Hippocampal formation (tissue), 2 donors: ENCODE measurements at places on chromosomes 3 and 15.
A peak's percentile ranks its signal among the peaks of the same experiment; 100 is the strongest.

- DNase-seq = no peak
Measured at GRCh38 chr3:36560685-36561084, 180.4 kb downstream of the STAC start.

DNA sequence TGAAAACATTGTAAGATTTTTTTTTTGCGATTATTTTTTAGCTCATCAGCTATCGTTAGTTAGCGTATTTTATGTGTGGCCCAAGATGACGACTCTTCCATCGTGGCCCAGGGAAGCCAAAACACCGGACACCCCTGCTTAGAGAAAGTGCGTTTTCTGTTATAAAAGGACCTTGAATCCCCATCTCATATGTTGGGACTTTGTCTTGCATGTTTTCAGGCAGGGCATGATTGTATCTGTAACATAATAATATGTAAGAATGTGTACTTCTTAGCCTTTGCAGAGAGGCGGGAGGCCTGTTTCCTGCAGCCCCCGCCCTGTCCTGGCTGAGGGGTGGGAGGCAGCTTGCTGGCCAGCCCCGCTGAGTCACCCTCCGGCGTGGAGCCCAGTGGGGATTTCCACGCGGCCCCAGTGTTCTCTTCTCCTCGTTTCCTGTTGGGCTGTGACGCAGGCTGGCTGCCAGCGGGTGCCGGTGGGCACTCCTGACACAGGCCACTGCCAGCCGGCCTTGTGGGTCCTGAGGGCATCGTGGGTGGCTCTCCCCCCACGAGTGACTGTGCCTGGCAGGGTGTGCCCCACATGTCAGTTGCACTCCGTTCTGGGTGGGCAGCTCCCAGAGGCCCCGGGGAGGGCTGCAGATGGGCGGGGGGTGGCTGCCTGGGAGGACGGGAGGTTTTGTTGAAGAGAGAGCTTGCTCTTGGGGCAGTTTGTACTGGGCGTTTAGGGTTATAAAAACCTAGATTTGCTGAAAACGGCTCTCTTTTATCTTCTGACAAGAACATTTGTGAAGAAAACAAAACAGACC lies 55.6 kb downstream of the SMAD3 start:
- peak; percentile 43 for DNase-seq

DNA sequence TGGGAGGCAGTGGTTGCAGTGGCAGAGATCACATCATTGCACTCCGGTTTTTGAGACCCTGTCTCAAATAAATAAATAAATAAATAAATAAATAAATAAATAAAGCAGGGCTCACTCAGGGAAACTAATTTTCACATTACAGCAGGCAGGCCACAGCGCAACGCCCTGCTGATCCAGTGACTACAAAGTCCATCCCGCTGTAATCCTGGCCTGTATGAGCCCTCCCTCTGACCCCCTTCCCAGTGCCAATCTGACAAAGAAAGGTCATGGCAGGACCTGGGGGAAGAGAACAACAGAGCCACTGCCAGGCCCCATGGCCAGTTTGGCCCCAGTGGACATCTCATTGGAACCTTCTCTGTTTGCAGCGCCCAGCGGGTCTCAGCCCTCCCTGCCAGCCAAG lies 9.3 kb downstream of the SH3BP5 start:
- DNase-seq = no peak

DNA sequence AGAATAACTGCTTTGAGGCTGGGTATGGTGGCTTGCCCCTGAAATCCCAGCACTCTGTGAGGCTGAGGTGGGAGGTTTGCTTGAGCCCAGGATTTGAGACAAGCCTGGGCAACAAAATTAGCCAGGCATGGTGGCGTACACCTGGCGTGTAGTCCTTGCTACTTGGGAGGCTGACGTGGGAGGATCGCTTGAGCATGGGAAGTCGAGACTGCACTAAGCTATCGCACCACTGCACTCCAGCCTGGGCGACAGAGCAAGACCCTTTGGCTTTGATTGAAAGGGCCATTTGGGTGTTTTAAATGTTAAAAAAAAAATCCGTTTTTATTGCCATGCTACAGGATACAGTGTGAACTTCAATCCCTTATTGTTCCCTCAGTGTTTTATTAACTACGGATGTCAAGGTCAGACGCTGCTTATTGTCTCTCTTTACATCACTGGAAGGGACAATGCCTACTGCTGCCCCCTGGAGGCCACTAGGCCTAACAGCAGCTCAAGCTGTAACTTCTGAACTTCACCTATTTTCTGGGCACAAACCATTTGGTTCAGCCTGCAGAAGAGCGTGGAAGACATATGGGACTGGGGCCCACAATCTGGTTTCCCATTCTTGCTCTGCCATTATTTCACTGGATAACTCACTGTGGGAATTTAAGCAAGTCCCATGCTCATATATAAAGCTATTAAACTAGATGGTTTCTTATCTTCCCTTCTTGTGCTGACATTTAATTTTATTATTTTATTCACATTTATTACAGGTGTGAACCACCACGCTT lies 15.3 kb upstream of the IREB2 start:
- peak; percentile 75 for DNase-seq

DNA sequence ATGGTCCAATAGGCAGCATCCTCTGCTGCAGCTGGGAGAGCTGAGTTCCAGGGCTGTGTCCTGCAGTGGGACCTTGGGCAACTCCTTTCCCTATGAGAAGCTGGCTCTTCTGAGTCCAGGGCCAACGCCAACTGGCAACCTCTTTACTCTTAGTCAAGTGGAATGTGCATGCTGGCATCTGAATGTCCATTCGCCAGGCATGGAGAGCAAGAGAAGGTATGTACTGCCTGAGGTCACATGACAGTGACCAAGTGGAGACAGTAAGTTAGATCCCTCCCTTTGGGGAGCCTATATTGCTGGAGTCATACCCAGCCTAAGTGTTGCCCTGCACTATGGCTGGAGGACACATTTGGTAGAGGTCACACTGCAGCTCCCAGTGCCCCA lies 12.1 kb downstream of the HEMK1 start:
- DNase-seq = no peak

DNA sequence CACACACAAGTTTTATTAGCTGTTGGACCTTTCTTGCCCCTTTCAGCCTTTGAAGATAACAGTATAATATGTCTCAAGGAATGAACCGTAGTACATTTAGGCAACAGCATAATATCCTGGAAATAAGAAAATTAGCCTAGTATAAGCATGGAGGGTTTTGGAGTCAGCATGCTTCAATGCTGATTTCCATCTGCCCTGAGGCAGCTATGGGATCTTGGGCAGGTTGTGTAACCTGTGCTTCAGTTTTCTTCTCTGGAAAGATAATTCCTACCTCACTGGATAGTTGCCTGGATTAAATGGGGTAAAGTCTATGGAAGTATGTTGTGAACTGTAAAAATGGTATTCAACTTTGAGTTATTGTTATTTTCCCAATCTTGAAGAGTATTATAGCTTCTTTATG lies 1.6 kb downstream of the DHX30 start:
- no peak for DNase-seq

GRCh38 chr15:66675446-66675845 lies 26.6 kb upstream of the SMAD6 start:
- DNase-seq = no peak

DNA sequence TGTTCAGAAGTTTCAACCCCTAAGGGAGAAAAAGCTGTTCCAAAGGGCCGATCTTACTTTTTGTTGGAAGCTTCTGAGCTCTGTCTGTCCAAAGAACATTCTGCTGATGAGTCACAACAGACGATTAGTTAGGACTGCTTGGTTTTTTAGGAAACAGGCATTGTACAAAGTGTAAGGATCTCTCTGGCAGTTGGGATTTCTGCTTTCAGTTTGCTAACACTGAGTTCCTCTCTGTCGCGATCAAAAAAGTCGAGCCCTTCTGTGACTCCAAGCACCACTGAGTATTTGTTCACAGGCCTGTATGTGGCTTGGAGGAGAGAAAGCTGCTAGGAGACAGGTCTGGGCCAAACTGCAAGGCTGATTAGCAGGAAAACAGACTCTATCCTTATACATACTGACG lies 91.8 kb upstream of the PFN2 start:
- peak; percentile 19 for DNase-seq

DNA sequence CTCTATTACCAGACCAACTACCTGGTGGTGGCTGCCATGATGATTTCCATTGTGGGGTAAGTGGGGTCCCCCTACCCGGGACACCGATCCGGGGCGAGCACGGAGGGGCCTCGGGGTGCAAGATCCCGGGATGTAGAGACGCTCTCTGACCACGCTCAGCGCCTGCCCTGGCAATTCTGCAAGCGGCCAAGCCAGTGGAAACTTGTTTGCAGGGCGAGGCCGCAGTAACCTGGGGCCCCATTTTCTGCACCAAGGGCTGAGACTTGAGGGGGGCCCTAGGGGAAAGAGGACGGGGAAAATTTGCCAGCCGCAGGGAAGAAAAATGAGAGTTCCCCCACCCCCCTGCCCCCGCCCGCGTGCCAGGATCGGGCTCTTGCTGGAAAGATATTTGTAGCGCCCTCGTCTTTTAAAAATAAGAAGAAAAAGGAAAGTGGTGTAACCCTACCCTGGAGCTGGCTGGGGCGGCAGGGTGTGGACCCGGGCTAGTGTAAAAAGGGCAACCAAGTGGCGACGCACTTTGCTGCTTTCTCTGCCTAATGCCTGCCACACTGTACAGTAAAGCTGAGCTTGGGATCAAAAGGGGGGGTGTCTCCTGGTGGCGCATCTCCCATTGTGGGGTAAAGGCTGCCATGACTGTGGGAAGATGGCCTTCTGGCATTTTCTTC lies 563 bp downstream of the ARL6IP5 start:
- peak; percentile 59 for DNase-seq

- DNase-seq = no peak
Measured at GRCh38 chr3:119602676-119603075, 5.0 kb downstream of the PLA1A start.

- DNase-seq = no peak
Measured at GRCh38 chr3:194007592-194008337, 128.2 kb upstream of the HES1 start.

- no peak for DNase-seq
Measured at GRCh38 chr15:95957861-95958260, 372.6 kb upstream of the NR2F2 start.

GRCh38 chr15:40420793-40421192 lies 15.2 kb downstream of the IVD start:
- no peak for DNase-seq

DNA sequence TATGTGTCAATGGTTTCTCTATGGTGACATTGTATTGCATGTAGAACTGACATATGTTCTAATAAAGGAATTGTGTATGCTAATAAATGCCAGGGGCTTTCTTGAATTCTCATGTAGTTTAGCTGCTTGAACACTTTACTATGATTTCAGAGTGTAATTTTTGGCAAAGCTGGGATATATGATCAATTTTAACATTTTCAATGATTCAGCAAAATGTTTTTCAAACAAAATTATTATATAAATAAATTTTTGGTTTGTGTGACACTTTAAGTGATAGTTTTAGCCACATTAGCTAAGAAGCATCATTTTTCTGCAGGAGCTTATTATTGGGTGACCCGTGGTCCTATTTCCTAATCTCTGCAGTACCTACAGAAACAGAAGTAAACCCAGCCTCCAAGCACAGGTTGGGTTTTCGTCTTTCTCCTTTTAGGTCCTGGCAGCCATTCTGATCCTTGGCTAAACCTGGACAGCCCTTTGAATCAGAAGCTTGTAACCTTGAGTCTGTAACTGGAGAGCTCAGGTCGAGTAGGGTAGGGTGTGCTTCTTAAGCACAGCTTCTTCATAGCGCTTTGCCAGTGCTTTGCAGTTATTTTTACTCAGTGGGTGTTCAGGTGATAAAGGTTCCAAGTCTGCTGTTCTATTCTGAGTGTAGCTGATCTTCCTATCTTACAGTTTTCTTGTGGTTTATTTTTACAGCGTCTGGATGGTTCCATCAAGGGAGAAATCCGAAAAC lies 74.2 kb downstream of the CHD2 start:
- no peak for DNase-seq

- DNase-seq = no peak
Measured at GRCh38 chr3:124478830-124479229, 251.4 kb upstream of the UMPS start.

DNA sequence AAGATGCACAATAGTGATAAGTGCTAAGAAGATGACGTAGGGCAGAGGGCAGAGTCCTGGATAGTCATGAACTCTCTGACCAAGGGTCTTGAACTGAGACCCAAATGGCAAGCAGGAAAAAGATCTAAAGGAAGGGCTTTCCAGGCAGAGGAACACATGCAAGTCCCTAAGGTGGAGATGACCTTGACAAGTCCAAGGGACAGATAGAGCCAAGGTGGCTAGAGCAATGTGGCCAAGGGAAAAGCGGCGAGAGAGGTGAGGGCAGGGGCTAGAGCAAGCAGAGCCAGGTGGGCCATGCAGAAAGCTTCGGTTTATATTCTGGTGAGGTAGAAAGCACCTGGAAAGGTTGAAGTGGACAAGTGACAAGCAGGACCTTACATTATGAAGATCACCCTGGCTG lies 85.7 kb upstream of the EIF1B start:
- no peak for DNase-seq

GRCh38 chr15:77034695-77035489 lies 36.0 kb downstream of the TSPAN3 start:
- DNase-seq = no peak

- no peak for DNase-seq
Measured at GRCh38 chr3:183211352-183211751, 41.7 kb upstream of the B3GNT5 start.

- DNase-seq = no peak
Measured at GRCh38 chr3:160720123-160720746, 35.8 kb upstream of the PPM1L start.

- no peak for DNase-seq
Measured at GRCh38 chr15:64739577-64740143, 35.7 kb downstream of the RBPMS2 start.

DNA sequence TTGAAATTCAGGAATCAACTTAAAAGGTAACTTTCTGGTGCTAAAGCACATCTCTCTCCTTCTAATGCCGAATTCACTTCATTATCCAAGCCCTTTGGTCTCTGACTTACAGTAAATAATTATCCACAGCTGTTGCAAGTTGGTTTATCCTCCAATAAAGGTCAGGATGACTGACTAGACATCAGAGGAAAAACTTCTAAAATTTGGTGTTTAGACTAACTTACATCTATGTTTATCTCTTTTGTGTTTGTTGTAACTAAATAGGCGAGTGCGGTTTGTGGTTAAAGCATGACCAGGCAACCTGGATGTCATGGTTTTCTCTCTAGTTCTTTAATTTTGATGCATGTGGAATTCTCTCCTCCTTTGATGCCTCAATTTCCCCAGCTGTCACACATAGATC lies 237.4 kb upstream of the LRTM1 start:
- no peak for DNase-seq
